Right ventricle myocardium superior (tissue), 1 donor: ENCODE measurements at places on chromosomes 1 and 21. TPM values are rescaled to one million over a fixed set of nuclear protein-coding genes. Genes with fewer than 3 reads are reported as not detected.
A peak's percentile ranks its signal among the peaks of the same experiment; 100 is the strongest.

- DNase-seq: no peak
Measured at GRCh38 chr1:20610970-20611369, 22.1 kb downstream of the CDA start.

DNA sequence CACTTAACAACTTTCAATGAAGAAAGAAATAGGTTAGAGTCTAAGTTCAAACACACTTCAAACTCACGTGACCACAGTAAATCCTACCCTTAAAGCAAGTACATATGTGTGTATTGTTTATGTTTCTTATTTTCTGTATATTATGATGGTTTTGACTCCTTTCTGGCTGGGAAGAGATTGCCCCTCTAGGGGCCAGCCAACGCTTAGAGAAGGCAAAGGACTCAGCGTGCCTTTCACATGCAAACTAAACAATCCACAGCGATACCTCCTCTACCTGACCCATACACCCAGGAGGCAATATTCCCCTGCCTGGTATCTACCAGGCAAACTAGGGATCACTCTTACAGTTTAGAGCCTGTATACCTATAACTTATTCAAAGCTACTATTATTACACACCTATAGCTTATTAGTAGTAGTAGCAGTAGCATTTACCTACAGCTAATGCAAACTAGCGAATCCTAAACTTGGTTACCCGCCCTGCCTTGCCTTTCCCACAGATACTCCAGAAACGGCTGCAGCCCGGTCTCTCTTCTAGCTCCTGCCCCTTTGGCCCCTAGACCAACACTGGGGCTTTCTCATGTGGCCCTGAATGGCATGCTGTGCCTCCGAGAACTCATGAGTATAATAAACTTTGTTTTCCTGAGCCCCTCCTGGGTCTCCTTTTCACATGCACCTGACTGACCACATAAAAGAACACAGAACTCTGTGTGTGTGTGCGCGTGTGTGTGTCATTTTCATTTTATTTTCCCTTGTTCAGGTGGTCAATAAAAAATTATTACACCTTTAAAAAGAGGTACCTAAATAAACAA lies 14.0 kb downstream of the NRIP1 start:
- no peak for DNase-seq

- no peak for DNase-seq
Measured at GRCh38 chr1:224273641-224274040, 56.3 kb downstream of the NVL start.

DNA sequence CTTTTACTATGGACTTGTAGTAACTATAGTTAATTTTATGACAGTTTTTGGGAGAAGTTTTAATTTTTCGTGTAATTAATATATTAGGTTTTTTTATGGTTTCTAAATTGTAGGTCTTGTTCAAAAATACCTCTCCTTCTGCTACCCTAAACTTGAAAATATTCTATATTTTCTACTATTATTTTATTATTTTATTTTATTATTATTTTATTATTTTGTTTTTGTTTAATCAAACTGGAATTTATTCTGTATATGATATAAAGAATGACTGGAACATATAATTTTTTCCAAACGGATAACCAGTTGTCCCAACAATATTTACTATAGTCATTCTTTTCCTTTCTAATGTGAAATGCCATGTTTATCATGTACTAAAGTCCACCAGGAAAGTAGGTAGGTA lies 17.1 kb upstream of the AGO4 start:
- DNase-seq: no peak

DNA sequence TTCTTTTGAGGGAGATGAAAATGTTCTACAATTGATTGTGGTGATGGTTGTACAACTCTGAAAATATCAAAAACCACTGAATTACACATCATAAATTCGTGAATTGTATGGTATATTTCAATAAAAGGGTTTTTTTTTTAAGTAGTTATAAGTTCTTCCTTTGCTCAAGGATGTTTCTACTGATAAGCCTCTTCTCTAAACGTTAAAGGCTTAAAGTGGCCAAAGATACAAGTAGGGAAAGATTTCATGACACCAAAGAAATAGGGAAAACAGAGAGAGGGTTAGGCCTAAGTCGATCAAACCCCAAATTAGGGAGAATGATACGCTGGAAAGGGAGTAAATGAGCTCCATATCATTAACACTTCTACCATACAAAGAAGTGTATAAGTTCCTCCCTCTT lies 4.1 kb downstream of the KDM5B start:
- no peak for DNase-seq

- DNase-seq: no peak
Measured at GRCh38 chr1:241606544-241606943, 33.6 kb downstream of the CHML start.

The C4BPA gene
- total RNA-seq: 0.08 TPM

GRCh38 chr1:65238010-65238409 lies 71.3 kb upstream of the DNAJC6 start:
- no peak for DNase-seq

- DNase-seq: no peak
Measured at GRCh38 chr1:52179073-52179472, 37.2 kb downstream of the ZFYVE9 start.

The GPR25 gene
- not detected for total RNA-seq

GRCh38 chr21:38651570-38651969 lies 153.3 kb upstream of the ERG start:
- DNase-seq: no peak

DNA sequence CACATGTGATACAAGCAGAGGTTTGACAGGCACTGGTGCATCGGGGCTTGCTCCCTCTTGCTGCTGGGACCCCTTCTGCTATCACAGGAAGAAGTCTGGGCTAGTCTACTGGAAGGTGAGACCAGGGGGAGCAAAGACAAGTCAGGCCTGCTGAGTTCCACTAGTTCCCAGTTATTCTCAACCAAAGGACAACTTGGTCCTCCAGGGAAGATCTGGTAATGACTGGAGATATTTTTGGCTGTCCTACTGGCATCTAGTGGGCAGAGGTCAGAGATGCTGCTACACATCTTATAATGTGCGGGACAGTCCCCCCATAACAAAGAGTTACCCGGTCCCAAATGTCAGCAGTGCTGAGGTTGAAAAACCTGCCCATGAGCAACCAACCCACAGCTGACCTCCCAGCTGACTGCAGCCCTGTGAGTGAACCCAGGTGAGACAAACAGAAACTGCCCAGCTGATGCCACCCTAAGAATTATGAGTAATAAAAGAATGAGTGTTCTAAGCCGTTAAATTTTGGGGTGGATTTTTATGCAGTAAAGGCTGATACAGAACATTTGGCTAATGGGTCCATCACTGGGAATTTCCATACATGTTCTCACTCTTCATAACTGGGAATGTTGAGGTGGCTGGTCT lies 71.6 kb downstream of the NENF start:
- DNase-seq: no peak

GRCh38 chr1:21024918-21025317 lies 151.8 kb downstream of the EIF4G3 start:
- DNase-seq: no peak

DNA sequence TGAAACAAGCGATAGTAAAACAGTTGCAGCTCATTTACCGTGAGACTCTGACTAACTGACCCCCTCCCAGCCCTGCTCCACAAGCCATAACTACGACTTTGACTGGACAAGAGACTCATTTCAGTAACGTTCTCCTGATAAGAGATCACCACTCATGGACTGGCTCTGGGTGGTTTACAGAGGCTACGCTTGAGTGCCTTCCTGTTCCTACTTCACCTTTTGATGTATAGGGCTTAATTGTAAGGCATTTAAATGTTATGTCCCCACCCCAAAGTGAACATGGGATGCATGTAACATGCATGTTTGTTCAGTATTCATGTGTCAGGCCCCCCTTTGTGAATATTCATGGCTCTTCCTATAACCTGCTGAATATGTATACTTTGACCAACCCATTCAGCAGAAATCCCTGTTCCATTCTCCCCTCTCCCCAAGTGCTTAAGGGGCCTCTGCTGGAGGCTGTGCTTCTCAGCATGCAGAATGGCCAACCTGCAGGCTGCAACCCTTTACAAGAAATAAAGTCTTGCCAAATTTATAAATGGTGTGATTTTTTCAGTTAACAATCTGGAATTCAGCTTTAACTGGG lies 50.7 kb upstream of the SPOCD1 start:
- no peak for DNase-seq

The PTGS2 gene
- 1.0 TPM for total RNA-seq

- no peak for DNase-seq
Measured at GRCh38 chr21:41349619-41350390, 12.0 kb upstream of the MX2 start.

The SPRR2B gene
- total RNA-seq: not detected

- no peak for DNase-seq
Measured at GRCh38 chr1:102858695-102859094, 249.6 kb downstream of the COL11A1 start.

The EPRS1 gene
- total RNA-seq: 55.2 TPM

The OVAAL gene
- 1.1 TPM for total RNA-seq

The REG4 gene
- total RNA-seq: not detected

- DNase-seq: no peak
Measured at GRCh38 chr1:198909973-198910372, 271.1 kb downstream of the PTPRC start.

DNA sequence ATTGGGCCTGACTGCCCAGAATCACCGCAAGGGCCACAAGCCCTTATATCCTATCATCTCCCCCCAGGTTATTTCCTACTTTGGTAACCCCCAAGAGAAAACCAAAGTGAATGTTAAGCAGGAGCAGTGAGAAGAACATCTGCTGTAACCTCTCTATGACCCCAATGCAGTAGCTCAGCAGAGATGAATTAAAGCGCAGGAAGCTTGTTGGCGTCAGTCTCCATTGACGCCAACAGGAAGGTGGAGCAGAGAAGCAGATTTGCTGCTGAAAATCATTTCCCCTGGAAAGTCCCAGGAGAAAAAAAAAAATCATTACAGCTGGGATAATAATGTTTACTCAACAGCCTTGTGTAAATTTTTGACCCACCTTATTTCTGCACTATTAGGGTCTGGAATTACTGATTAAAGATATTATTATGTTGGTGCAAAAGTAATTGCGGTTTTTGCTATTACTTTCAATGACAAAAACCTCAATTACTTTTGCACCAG lies 33.2 kb upstream of the FAM163A start:
- DNase-seq: peak; percentile 49

- DNase-seq: no peak
Measured at GRCh38 chr1:195789321-195789720, 818.9 kb downstream of the KCNT2 start.

DNA sequence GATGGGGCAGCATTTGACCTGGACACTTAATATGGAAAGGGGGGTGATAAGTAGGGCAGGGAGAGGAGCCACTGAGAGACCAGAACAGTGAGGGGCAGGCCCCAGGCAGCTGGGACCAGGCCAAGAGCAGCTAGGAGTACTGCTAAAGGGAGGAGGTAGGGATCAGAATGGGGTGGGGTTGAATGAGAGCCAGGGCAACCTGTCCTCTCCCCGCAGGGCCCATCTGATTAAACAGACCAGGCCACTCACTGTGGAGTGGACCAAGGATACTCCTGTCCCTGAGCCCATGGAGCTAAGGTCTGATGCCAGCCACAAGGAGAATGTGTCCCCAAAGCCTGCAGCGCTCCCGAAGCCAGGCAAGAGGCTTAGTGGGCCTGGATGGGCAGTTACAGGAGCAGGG lies 2.1 kb downstream of the C1orf167 start:
- no peak for DNase-seq

The FLG gene
- total RNA-seq: not detected

- no peak for DNase-seq
Measured at GRCh38 chr1:19006000-19006399, 49.5 kb upstream of the IFFO2 start.

DNA sequence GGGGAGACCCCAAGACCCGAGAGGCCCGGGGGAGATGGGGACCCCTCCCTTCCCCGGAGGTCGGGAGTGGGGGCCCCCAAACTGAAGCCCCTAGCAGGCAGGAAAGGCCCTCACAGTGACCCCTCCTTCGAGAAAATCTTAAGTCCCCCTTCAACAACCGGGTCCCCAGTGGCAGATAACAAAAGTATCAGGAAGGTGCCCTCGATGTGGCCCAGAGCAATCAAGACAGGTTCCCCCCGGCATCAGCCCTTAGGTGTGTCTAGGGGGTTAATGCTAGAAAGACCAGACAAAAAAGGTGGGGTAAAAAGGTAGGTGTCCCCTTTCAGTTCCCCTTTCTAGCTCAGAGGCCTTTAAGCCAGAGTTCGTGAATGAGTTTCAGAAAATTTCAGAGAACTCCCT lies 282 bp upstream of the ECE1 start:
- no peak for DNase-seq

GRCh38 chr1:29975036-29975694 lies 738.8 kb downstream of the PTPRU start:
- DNase-seq: no peak
